ENCODE measurements at places on chromosomes 6 and 20. TPM values are rescaled to one million over a fixed set of nuclear protein-coding genes. Genes with fewer than 3 reads are reported as not detected.

LGSN gene
- total RNA-seq, result not detected

SPEF1 gene
- total RNA-seq, result 0.09 TPM

SLC22A7 gene
- not detected for total RNA-seq

F13A1 gene
- total RNA-seq, result not detected

RIPPLY2 gene
- not detected for total RNA-seq

PAK5 gene
- not detected for total RNA-seq

MATN4 gene
- not detected for total RNA-seq

RALY gene
- total RNA-seq, result 101 TPM

HLA-A gene
- 595 TPM for total RNA-seq

ARMC12 gene
- total RNA-seq, result 0.19 TPM

WFDC10B gene
- total RNA-seq, result not detected

BTBD9 gene
- total RNA-seq, result 7.3 TPM

NR2E1 gene
- total RNA-seq, result not detected

BCAS1 gene
- not detected for total RNA-seq

SOX18 gene
- total RNA-seq, result 16.0 TPM
